ENCODE measurements at places on chromosomes 2 and 18. TPM values are rescaled to one million over a fixed set of nuclear protein-coding genes. Genes with fewer than 3 reads are reported as not detected.

Gene IL1B
- total RNA-seq = 69.0 TPM

Gene GKN1
- total RNA-seq = not detected

Gene MYO1B
- 72.1 TPM for total RNA-seq

Gene SP140
- 0.39 TPM for total RNA-seq

Gene CAPN13
- not detected for total RNA-seq

Gene EMILIN2
- 12.4 TPM for total RNA-seq

Gene MYL1
- total RNA-seq = not detected

Gene FHOD3
- 4.9 TPM for total RNA-seq

Gene SDC1
- total RNA-seq = 12.1 TPM

Gene KLHL29
- 4.0 TPM for total RNA-seq

Gene ITPRIPL1
- total RNA-seq = 5.3 TPM

Gene METTL4
- 4.7 TPM for total RNA-seq

Gene PPP1R1C
- 0.96 TPM for total RNA-seq

Gene PDE11A
- not detected for total RNA-seq

Gene WNT6
- not detected for total RNA-seq

Measured in epithelial cell of alveolus of lung (primary cell).